CD4-positive, alpha-beta T cell treated with Interleukin-1 beta for 1 hour (primary cell): ENCODE measurements at places on chromosomes 1 and 21.

GRCh38 chr1:192904438-192904895, 95.6 kb downstream of the RGS2 start:
- DNase-seq, result no peak

GRCh38 chr21:44286716-44287632, 1.3 kb downstream of the AIRE start:
- DNase-seq, result no peak

DNA sequence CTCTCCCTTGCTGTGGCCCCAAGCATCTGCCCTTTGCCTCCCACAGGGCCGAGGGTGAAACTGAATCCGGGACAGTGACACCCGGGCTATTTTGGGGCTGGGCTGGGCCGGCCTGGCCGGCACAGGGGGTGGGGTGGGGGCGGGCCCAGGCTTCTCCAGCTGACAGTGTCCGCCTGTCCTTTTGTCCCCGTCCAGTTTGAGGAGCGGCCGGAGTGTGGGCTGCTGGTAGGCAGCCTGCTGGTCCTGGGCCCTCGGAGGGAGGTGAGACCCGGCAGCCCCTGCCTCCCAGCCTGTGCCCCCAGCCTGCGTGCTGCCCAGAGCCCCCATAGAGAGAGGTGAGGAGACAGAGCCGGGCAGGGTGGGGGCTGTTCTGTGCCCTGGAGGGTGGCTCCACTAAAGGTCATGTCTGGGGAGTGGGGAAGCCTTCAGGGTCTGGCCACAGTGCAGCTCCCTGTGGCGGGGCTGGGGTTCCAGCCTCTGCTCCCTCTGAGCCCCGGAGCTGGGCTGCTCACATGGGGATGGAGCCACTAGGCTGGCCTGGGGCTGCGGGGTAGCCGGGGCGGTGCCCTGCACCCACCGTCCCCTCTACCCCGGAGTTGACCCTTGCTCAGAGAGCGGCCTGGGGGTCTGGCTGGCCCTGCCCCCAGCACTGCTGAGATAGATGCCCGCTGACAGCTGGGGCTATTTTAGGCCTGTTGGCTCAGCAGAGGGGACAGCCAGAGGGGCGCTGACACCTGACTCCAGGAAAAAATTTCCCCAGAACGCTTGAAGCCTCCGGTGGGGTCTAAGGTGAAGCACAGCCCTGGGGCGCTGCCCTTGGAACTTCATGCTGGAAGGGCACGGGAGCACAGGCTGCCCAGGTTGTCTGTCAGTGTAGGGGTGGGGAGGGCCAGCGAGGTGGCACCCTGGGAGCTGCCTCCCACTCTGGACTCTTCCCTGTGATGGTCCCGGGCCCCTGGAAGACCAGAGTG, at the start of gene OBSCN:
TSS of gene OBSCN (plus strand) at position 194 of the 971 bp plus-strand sequence. CDS start 3,740 bp downstream, outside the sequence.
- DNase-seq, result no peak

- DNase-seq, result no peak
Measured at GRCh38 chr1:99358770-99359169, 94.5 kb downstream of the PLPPR4 start.
